ENCODE measurements at places on chromosomes 6 and 20.

- peak; percentile 59 for DNase-seq
These were observed 672 bp downstream of the PREX1 start for GRCh38 chr20:48826883-48827771.

GRCh38 chr6:43052842-43053544, 658 bp downstream of the CUL7 start:
- DNase-seq: peak; percentile 46

GRCh38 chr6:149862922-149863697, 1.0 kb downstream of the LRP11 start:
- peak; percentile 53 for DNase-seq

- DNase-seq: no peak
These were observed 143.1 kb downstream of the DTNBP1 start for GRCh38 chr6:15519681-15520080.

DNA sequence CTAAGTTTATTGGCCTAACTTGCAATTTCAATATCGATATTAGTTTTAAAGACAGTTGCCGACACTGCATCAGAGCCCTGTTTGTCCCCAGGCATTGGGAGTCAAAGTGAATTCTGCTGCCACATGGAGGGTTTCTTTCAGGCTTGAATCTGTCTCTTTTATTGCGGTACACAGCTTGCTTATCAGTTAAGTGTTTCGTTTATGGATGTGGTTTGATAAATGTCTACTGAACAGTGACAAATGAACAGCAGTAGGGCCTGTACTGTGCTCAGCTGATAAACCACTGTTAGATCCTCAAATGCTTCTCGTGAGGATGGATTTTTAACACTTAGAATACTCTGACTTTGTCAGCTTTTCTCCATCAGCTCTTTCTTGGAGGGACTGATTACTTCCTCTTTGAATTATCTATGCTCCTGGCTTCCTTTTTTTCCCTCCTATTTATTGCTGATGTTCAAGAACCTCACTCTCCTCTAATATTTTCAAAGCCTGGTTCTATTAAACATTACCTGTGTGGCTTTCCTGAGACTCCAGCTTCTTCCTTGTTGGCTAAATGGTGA, 240.8 kb downstream of the PLCB1 start:
- no peak for DNase-seq

- DNase-seq: no peak
These were observed 7.0 kb upstream of the PRSS35 start for GRCh38 chr6:83505356-83505755.
